ENCODE measurements at places on chromosomes 4 and X.

DNA sequence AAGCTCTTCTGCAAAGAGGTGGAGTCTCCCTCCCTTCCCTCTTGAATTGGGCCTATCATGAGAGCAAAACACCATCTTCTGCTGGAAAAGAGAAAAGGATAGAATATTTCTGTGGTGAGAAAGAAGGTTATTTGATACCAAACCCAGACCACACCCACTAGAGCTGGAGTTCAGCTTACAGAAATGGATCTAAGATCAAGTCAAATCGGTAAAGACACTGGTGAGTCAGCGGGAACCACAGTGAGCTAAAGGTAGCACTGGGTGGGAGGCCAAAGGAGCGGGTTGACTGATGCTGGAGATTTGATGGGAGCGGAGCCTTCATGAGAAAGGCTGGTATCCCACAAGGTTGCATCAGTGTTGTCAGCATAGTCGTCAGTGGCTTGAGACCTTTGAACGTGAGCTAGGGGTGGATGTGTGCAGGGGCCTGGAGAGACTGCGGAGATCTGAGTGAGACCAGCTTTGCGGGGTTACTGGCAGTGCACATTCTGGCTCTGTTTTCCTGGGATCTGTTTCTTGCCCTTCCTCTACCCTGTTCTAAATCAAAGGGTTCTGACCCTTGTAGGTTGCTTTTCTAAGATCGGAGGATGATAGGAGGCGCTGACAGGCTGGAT lies 106.4 kb upstream of the SCOC start:
- DNase-seq, result no peak

DNA sequence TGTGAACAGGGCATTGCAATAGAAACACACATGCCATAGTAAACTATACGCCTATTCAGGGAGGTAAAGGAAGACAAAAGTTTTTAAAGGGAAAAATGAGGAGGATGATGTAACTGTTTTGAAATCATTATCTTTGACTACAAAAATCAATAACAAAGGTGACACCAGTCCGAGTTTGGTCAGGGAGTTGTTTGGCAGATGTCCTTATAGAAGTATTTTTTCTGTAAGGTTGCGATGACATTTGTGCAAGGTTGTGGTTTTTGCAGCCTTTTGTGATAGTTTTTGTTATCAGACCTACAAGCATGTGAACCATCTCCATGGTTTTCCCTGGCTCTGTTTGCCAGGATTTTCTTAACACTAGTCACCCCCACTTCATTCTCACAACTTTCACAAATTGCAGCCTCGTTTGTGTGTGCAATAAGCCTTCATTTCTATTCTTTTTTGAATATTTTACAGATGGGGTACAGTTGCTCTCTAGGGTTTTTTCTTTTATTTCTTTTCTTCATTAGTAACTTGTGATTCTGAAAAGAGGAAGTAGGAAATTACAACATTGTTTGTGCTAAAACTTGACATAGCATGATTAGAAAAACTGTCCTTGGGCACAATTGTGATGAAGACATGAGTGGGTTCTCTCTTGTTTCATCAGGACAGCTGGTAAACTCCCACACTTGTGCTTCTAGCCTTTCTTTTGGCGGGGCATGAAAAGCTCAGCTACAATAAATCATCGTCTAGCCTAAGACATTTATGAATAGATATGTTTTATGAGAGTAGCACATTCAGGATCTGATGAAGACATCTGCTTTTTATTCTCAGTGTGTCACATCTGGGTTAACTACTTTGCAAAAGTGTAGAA lies 60.2 kb upstream of the PNPLA4 start:
- no peak for DNase-seq

- DNase-seq, result no peak
Observed at GRCh38 chrX:125492439-125492838, 172.8 kb downstream of the TEX13C start.

- peak; percentile 21 for DNase-seq
Observed at GRCh38 chrX:23317799-23318724, 16.6 kb upstream of the PTCHD1 start.

GRCh38 chr4:101953949-101954348 lies 163.4 kb downstream of the BANK1 start:
- DNase-seq, result no peak

DNA sequence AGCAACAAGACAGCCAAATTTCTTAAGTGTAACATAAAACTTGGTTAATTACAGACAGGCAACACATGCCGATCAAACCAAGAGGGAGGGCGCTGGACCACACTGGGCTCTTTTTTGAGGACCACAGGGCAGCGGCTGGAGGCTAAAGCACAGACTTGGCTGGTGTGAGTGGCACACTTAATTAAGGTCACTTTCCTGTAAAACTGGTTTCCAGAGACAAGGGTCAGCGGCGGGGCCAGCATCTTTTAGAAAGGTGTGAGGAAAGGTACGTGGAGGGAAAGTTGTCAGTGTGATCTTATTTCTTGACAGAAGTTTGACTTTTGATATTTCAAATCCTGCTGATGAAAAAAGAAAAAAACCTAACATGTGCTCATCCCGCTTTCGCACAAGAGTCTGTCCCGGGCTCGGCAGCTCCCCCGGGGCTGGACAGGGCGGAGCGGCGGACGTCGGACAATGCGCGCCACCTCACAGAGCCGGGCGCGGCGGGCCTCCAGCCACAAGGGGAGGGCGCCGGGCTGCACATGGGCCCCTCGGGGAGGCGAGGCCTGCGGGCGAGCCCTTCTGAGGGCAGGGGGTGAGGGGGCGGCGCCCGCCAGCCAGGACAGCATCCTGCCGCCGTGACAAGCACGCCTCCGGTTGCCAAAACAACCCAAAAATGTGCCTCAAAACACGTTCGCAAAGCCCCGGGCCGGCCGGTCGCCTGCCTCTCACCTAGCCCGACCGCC lies 660 bp upstream of the HSPA4L start:
- DNase-seq, result peak; percentile 46

DNA sequence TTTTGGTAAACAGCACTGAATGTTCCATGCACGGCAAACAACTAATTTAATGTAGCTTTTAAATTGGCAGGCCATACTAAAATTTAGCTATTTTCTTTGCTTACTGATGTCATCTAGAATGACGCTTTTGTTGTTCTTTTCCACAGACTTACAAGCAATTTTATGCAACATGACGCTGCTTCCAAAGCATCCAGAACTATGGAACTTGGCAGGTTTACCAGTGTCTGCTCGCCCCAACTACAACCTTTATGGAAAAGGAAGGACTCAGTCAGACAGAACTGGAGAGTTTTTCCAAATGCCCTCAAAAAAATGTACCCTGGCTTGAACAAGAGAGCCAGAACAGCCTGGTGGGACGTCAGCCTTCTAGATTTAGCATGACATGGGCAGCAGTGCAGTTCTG lies 58.7 kb downstream of the ANOS1 start:
- DNase-seq, result no peak

DNA sequence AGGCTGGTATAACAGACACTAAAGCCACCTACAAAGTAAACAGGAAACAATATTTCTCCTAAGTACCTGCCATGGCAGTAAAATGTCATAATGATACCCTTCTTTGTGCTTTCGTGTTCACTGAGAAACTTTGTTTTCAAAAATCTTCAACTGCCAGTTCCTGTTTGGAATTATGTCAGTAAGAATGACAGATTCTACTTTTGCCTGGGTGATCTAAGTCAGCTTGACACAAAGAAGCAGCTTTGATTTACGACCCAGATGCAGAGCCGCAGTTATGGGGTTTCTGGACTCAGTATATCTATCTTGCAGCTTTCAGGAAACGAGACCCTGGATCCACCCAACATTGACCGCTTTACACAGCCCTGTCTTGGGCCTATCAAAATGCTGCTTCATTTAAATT lies 71.2 kb downstream of the SNX25 start:
- no peak for DNase-seq

DNA sequence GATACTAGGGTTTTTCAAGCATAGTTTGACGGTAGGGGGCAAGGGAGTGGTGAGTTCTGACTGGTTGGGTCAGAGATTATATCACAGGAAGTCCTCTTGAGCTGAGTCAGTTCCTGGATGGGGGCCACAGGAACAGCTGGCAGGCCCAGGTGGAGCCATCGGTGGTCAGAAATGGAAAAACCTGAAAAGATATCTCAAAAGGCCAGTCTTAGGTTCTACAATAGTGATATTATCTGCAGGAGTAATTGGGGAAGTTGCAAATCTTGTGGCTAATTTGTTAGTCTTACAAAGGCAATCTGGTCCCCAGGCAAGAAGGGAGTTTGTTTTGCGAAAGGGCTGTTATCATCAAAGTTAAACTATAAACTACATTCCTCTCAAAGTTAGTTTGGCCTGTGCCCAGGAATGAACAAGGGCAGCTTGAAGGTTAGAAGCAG lies 159.3 kb downstream of the PTCHD1 start:
- DNase-seq, result no peak

DNA sequence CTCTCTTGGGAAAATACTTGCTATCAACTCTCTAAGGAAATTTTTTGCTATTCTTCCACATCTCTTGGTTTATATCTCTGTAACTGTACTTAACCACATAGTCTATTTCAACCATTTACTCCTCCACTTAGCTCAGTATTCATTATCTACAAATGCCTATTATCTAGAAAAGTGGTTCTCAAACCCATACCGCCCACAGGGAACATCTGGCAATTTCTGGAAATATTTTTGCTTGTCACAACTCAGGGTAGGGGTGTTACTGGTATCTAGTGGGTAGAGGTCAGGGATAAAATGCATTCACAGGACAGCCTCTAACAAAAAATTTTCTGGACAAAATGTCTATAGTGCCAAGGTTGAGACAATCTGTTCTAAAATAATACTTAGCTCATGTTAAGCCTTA lies 14.4 kb downstream of the ATRX start:
- no peak for DNase-seq

GRCh38 chrX:16845686-16846085 lies 24.5 kb downstream of the RBBP7 start:
- DNase-seq, result no peak

DNA sequence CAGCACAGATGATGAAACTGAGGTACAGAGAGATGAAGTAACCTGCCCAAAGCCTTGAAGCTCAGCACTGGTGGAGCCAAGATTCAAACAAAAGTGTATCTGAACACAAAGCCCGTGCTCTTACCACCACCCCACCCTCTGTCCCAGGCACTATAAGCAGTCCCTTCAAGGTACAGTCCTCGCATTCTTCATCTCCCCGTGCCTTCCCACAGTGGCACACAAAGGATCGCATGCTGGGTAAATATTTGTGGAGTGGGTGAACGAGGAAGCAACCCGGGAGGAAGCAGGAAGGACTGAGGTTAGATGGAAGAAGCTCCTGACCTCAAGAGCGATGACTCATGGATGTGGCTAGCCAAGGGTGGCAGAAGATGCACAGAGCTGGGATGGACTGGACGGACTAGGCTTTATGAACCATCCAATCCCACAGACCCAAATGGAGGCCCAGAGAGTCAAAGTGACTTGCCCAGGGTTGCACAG lies 18.4 kb downstream of the IQSEC2 start:
- DNase-seq, result peak; percentile 61

- no peak for DNase-seq
Observed at GRCh38 chr4:38278255-38278654, 318.1 kb downstream of the PTTG2 start.

GRCh38 chr4:142378179-142378578 lies 467.9 kb downstream of the INPP4B start:
- DNase-seq, result no peak

- peak; percentile 44 for DNase-seq
Observed at GRCh38 chr4:29046781-29047180, 1673.4 kb upstream of the PCDH7 start.

GRCh38 chr4:123409334-123409733 lies 12.7 kb downstream of the SPRY1 start:
- DNase-seq, result no peak

DNA sequence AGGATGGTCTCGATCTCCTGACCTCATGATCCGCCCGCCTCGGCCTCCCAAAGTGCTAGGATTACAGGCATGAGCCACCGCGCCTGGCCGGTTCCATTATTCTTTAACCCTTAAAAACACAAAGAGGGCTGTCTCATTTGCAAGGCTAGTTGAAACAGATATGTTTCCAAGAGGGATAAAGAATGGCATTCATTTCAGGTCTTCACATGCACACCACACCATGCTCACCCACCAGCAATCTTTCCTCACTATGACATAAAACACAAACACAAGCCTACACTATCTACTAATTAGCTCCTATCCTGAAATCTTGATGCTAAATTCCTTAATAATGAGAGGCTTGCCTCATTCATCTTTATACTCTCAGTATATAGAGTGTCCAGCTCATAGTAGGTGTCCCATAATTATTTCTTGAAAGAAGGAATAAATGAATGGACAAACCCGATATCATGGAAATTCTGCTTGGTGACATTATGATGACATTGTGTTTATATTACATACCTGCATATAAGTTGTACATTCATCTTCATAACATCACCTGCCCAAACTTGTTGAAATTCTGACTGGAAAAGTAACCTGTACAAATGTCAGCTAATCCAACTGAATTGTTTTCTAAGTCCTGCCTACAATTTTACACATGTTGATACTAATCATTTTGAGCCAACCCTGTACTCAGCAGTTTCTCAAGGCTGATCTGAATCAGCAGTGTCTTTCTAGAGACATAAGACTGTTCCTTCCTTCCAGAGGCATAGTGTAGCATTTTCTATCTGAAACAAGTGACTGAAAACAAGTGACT lies 408.5 kb downstream of the KLHL13 start:
- no peak for DNase-seq

DNA sequence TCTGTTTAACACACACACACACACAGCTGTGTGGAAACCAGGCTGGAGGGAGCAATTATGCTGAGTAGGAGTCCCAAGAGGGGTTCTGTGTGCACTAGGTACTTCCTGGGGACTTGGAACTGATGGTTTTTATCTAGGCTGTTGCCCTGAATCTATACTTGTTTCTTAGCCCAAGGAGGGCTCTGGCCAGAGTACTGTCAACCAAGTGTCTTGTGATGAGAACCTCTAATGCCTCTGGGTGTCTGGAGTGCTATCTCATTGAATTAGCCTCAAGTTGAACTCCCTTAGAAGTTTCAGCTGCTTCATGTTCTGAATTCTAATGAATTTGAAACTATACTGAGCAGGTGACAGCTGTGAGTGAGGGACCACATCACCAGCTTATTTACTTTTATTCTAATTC lies 16.6 kb downstream of the ARHGAP24 start:
- DNase-seq, result no peak

DNA sequence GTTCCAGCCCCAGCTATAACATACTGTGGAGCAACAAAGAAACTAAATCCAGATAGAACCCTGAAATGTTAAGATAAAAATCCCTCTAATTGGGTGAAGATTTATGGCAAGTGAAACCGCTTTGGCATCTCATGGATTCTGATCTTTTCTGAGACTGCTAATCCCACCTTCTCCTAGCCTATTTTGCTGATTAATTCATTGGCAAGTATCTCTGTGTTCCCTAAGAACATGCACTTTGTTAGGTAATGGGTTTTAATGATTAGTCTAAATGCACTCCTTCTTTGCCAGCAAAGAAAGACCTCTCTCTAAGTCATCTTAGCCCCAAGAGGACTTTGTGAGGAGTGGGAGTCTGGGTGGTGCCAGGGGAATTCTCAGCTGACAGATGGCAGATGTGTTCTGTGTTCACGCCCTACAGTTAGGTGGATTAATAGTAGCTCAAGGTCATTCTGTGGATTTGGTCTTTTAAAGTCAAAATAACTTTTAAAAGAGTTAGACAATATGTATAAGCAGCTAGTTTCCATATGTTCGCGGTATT lies 171.3 kb downstream of the UNC5C start:
- no peak for DNase-seq

GRCh38 chrX:45506149-45506730 lies 305.6 kb upstream of the DIPK2B start:
- DNase-seq, result no peak
